ENCODE measurements at places on chromosomes 13 and 19. TPM values are rescaled to one million over a fixed set of nuclear protein-coding genes. Genes with fewer than 3 reads are reported as not detected.

Gene ACTMAP
- 0.37 TPM for total RNA-seq

Gene ZNF613
- total RNA-seq = 6.9 TPM

Gene STOML3
- not detected for total RNA-seq

Gene TSEN34
- total RNA-seq = 53.6 TPM

Gene NLRP4
- total RNA-seq = not detected

Gene ZNF865
- total RNA-seq = 0.43 TPM

Gene CNN2
- 215 TPM for total RNA-seq

Gene ICAM5
- total RNA-seq = 1.3 TPM

Gene ERFL
- 0.09 TPM for total RNA-seq

Gene BTBD2
- total RNA-seq = 36.4 TPM

Gene MTMR6
- total RNA-seq = 18.1 TPM

Gene CYP2A7
- not detected for total RNA-seq

Gene FUT2
- total RNA-seq = not detected

Gene ZNF846
- 15.2 TPM for total RNA-seq

Gene ZNF470
- total RNA-seq = 7.9 TPM

Gene ZNF98
- total RNA-seq = not detected

Gene UBE2L5
- total RNA-seq = 0.09 TPM

Gene NLRP5
- total RNA-seq = not detected

Gene ICAM3
- 12.9 TPM for total RNA-seq

Gene RLN3
- not detected for total RNA-seq
